ENCODE measurements at places on chromosomes 5 and 9.
A peak's percentile ranks its signal among the peaks of the same experiment; 100 is the strongest.

DNA sequence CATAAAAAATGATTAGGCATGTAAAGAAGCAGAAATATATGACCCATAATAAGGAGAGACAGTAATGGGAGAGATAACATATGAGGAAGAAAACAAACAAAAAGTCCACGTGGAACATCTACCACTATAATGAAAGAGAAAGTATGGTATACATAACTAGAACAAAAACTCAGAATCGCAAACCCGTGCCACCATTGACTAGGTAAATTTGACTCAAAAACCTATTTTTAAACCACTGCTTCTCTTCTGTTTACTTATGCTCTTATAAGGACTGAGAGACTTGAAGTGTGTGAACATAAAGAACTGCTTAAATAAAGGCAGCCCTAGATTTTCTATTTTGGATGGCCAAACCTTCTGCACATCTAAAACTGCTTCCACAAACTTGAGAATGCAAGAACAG is 330.7 kb downstream of the CAAP1 start:
- no peak for DNase-seq

DNA sequence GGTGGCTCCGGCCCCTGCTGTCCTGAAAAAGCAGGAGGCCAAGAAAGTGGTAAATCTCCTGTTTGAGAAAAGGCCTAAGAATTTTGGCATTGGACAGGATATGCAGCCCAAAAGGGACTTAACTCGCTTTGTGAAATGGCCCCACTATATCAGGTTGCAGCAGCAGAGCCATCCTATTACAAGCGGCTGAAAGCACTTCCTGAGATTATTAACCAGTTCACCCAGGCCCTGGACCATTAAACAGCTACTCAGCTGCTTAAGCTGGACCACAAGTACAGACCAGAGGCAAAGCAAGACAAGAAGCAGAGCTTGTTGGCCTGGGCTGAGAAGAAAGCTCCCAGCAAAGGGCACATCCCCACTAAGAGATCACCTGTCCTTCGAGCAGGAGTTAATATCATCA is 89.7 kb downstream of the MLLT3 start:
- DNase-seq: no peak

GRCh38 chr9:2625427-2625826 is 3.8 kb downstream of the VLDLR start:
- DNase-seq: no peak

DNA sequence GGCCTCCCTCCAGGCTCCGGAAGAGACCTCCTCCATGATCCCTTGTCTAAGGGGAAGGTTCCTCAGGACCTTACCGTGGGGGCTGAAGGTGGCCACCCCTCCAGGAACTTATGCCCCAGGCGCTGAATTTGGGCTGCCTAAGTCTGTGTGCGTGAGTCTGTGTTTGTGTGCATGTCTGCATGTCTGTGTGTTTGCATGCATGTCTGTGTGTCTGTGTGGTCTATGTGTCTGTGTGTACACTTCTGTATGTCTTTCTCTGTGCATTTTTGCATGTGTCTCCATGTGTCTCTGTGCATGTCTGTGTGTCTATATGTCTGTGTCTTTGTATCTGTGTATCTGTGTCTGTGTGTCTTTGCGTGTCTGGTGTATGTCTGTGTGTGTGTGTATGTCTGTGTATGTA is 20.5 kb downstream of the ABO start:
- DNase-seq: no peak

DNA sequence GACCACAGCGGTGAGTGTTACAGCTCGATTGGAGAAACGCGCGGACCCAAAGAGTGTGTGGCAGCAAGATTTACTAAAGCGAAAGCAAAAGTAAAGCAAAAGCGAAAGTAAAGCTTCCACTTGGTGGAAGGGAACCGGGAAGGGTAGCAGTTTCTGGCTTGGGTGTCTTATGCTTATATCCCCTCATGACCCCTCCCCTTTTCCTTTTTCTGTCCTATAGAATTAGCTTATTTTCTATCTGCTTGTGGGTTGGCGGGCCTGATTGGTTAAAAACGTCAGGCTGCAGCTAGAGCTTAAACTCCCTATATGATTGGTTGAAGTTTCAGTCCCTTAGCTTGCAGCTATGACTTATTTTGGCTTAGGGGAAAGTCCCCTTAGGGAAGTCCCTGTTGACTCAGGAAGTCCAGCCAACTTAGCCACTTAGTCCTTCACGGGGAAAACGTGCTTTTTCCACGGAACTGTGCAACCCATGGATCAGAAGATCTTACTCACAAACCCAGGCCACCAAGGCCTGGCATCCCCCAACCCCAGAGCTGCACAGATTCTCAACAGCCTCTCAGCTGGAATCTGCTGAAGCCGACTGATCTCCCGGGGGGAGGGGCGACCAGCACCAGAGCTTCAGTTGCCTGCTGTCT is 114.2 kb upstream of the ADAMTS16 start:
- DNase-seq: no peak

- DNase-seq: peak; percentile 3
Measured at GRCh38 chr5:33936004-33936380, 194 bp upstream of the RXFP3 start.

DNA sequence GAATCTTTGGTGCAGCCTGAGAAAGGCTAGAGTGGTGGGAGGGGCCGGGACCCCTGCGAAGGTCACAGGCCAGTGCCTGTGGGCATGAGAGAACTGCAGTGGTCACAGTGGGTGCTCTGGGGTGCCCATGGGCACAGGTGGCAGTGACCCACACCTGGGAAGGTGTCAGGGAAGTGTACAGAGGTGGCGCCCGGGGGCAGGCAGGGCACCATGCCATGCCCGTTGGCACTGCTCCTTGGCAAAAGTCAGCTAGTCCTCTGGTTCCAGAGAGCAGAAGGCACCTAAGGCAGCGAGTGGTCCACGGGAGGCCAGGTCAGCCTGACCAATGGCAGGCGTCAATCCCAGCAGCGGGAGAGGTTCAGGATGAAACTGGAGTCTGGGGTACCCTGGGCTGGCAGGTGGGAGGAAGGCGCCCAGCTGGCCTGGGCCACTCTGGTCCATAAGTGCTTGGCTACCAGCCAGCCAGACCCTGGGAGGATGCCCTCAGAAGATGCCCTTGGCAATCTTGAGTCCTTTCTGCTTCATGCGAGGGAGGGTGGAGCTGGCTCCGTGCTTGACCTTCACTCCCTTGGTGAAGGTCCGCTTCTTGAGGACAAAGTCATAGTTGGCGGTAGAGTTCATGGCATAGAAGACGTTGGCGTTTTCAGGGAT is 22.8 kb downstream of the RALGDS start:
- no peak for DNase-seq

DNA sequence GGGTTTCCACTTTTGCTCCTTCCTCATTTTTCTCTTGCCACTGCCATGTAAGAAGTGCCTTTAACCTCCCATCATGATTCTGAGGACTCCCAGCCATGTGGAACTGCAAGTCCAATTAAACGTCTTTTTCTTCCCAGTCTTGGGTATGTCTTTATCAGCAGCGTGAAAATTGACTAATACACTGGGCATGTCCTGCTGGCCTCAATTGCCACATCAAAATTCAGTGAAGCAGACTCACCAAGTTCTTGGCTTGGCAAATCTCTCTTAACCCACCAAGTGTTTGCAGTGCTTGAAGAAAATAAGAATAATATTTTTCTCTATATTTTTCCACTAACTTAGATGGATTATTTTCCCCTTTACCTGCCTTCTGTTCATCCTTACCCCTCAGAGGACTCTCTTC is 212.0 kb downstream of the BRINP1 start:
- no peak for DNase-seq

DNA sequence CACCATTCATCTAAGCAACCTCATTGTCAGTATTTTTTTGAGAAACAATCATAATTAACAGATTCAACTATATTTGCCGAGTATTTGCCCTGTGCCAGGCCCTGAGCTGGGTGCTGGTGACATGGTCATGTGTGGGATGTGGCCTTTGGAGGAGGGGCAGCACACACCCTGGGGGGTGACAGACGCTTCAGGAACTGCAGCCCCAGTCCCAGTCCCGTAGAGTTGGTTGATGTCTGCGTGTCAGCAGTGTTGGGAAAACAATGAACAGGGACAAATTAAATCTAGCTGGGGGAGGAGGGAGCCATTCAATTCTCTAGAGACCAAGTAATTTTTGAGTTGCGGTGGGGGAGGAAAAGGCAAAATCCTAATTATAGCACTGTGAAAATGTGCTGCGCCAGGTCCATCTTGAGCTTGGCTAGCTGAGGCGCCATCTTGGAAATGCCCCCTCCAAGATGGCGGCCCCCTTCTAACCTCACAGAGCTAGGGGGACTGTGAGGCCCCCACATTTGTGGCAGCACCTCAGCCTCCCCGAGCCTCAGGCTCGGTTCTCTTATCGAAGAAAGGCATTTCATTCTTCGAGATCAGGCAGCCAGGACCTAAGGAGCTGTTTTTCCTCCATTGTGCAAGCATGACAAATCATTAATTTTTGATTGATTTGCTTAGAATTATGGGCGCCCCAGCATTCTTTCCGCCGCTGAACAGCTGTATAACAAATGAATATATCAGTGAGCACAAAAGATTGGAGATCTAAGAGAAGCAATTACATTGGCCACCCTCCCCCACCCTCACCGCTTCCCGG is 87.8 kb downstream of the ZNF618 start:
- no peak for DNase-seq

GRCh38 chr5:161086461-161086860 is 234.4 kb upstream of the ATP10B start:
- no peak for DNase-seq

GRCh38 chr9:70817311-70817710 is 304.1 kb downstream of the TRPM3 start:
- no peak for DNase-seq

DNA sequence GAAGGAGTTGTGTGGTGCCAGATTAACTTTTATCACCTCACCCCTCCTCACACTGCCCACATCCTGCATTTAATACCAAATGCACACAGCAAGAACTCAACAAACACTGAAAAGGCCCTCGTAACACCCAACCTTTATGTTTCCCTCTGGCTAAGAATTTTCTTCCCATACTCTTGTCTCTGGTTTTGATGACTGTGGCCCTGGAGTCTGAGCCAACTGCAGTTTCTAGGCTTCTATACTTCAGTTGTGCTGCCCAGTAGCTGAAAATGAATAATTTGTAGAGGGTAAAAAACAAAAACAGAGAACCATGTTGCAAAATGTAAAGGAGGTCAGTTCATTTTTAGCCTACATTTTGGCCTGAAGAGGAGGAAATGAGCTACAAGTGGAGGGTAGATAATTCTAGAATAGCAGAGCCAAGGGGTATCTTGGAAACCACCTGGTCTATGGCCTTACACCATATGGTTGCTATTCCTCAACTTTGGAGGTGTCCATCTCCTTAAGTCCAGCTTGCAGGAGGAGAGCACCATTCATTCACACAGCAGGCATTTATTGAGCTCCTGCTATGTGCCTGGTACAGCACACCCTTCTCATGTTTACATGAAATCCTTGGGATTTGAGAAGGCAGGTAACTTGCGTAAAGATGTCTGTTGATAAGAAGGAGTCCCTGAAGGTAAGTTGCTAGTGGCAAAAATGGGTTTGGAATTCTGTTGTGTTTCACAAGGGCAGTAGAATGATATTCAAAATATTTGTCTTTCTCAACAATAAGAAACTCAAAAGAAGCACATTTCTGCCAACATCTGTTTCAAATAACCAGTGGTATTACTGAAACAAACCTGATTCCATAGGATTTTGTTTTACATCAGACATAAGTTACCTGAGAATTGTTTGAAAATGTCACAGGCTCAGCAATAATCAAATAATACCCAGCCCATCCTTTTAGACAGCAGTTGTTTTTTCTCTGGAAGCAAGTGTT is 83.8 kb upstream of the TNFAIP8 start:
- no peak for DNase-seq

DNA sequence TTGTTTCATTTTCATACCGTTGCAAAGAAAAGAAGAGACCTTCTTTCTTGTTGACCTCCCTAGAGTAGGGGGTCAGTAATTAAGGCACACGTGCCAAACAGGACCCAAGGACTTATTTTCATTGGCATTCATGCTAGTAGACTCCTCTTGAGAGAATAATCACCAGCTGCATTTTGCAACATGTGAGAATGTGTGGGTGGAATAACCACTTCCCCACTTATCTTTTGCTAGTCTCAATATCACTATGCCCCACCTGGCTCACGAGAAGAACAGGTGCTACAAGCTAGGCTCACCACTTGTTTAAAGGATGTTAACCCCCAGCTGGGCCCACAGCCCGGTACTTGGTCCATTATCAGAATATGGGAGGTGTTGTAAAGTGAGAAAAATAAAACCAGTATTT is 460.7 kb upstream of the MEF2C start:
- DNase-seq: no peak

DNA sequence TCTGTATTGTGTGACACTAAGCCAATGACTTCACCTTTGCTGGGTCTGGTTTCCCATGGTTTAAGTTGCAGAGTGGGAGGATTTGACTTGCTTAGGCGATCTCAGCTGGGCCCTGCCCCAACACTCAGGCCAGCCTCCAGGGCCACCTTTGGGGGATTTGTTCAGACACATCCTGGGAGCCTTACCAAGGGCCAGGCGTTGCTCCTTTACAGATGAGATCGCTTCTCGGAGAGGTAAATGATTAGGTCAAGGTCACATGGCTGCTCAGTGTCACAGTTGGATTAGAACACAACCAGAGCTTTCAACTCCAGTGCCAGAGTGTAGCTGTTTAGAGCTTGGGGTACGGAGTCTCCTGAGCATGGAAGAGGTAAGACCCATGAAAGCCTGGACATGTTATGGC is 57.5 kb downstream of the COL27A1 start:
- no peak for DNase-seq

GRCh38 chr5:141704782-141705297 is 22.8 kb upstream of the ARAP3 start:
- no peak for DNase-seq

GRCh38 chr9:106403081-106403480 is 459.9 kb upstream of the ZNF462 start:
- DNase-seq: no peak

DNA sequence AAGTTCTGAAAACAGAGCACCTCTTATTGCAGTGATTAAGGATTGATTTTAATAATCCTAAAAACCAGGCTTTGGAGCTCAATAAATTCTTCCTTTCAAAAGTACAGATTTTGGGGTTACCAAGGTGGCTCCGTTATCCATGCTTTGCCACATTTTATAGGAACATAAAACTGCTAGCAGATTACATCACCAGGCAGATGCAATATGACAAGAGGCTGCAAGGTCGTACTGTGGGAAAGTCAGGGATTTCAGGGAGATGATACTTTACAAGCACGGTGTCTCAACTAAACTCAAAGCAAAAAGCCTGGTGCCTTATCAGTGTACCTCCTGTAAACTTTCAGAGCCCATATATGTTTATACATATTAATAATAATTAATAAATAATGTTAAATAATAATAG is 28.6 kb downstream of the ADAMTSL1 start:
- DNase-seq: no peak

- DNase-seq: no peak
Measured at GRCh38 chr9:94554439-94555331, at the start of gene PCAT7. PCAT7 (plus strand) TSS chr9:94555083.

GRCh38 chr5:77430726-77431125 is 61.4 kb downstream of the WDR41 start:
- DNase-seq: no peak

DNA sequence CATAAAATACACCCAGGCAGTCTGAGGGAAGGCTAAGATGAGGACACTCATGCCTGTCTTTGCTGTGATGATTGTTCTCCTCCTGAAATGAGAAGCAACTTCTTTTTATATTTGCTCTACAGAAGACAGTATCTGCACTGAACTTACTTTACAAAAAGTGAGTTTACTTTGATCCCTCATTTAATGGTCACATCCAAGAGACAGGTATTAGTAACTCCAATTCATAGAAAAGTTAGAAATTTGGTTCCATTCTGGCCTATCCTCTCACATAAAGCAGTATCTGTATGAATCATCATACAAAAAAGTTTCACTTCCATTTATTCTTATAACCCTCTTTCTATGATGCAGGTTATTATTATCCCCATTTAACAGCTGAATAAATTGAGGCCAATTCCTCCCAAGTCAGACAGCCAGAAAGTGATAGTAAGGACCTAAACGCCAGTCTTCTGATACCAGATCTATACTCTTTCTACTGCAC is 15.2 kb downstream of the TSTD2 start:
- no peak for DNase-seq
